Stimulated activated CD4-positive, alpha-beta T cell treated with anti-CD3 and anti-CD28 coated beads, Interleukin-12 subunit alpha, Interleukin-12 subunit beta, amount 100 ng/mL, for 48 hours (primary cell): ENCODE measurements at places on chromosomes 7 and 10.

DNA sequence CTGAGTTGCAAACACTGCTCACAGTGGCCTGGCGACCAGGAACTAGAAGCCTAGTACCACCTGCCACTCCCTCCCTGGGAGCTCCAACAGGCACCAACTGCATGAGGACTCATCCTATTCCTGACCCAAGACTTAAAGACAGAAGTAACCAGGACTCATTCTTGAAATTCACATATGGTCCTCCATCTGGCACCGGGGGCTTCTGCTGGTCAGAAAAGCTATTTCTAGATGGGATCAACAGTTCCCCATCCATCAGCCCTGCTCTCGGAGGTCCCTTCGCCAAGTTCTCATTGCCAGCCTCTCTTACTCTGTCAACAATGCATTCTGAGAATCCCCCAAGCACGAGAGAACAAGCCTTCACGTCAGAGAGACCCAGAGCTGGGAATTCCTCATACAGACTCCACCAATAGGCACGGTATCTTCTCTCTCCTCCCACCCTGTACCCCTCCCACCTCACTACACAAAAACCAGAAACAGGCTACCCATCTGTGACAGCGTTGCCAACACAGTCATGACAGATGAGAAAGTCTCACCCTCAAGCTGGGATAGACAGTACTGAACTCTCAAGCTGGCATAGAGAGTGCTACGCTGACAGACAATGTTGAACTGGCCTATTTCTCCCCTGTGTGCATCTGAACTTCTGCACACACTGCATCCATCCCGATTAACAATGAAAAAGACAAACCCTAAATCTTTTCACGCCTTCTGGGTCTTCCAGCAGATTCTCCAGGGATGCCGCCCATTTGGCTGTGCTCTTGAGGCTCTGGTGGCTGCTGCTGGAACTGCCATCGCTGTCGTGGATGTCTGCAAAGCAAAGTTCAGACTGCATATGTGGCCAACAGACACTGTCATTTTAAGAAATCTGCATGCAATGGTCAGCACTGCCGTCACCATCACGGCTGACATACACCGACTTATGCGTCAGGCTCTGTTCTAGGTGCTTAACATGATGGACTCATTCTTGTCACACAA lies 15.6 kb downstream of the RGS10 start:
- no peak for DNase-seq

DNA sequence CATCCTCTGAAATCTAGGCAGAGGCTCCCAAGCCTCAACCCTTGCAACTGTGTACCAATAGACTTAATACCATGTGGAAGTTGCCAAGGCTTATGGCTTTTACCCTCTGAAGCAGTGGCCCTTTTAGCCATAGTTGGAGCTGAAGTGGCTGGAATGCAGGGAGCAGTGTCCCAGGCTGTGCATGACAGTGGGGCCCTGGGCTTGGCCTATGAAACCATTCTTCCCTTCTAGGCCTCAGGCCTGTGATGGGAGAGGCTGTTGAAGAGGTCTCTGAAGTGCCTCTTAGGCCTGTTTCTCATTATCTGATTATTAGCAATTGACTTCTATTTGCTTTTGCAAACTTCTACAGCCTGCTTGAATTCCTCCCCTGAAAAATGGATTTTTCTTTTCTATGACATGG lies 612.7 kb upstream of the ZWINT start:
- DNase-seq: no peak

DNA sequence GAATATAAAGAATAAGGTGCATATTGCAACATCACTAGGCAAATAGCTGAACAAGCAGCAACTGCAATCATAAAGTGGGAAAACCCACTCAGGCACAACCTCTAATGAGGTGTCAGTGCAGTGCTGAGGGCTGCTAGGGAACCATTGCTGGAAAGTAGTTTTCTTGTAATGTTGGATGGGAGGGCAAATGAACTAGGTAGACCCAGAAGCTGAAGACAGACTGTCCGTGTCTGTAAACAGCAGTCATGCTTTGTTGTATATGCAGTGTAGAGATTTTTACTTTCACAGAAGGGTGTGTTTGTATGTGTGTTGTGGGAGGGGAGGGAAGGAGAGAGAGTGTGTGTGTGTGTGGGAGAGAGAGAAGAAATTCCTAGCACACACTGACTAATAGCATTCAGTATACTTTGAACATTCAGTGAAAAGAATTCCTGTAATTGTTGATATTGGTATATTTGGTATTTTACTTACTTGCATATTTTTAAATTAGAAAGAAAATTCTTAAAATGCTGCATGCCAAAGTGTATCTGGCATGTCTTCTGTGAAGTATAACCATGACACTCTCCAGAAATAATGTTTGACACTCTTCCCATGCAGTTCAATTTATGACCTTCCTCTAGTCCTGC lies 28.8 kb downstream of the ITGB8 start:
- no peak for DNase-seq

- no peak for DNase-seq
These were observed 3.3 kb downstream of the ZNF503 start for GRCh38 chr10:75398200-75398691.

- DNase-seq: no peak
These were observed 206.2 kb upstream of the YAE1 start for GRCh38 chr7:39360038-39360437.

- DNase-seq: no peak
These were observed 9.7 kb downstream of the GBX1 start for GRCh38 chr7:151157645-151158329.
